ENCODE measurements at places on chromosomes 4 and X.

GRCh38 chrX:130578906-130579305 lies 177.1 kb downstream of the RBMX2 start:
- DNase-seq: no peak

GRCh38 chr4:91596718-91597117 lies 707.0 kb upstream of the GRID2 start:
- no peak for DNase-seq

- no peak for DNase-seq
These were observed 8.9 kb downstream of the MSANTD1 start for GRCh38 chr4:3257556-3258482.

DNA sequence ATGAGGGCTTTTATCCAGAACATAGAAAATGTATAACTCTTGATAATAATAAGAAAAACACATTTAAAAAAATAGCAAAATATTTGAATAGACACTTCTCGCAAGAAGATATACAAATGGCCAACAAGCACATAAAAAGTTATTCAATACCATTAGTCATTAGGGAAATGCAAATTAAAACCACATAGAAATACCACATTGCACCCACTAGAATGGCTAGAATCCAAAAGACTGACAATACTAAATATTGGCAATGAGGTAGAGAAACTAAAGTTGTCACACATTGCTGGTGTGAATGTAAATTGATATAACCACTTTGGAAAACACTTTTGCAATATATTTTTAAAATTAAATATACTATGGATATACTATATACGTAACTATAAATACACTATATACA lies 754.3 kb upstream of the MAGEB2 start:
- no peak for DNase-seq
